Spleen (tissue), 13 donors: ENCODE measurements at places on chromosomes 3 and 15. TPM values are rescaled to one million over a fixed set of nuclear protein-coding genes. Genes with fewer than 3 reads are reported as not detected.

Gene SLC22A13
- 0.68 TPM for total RNA-seq

Gene FAM43A
- total RNA-seq = 51.8 TPM

Gene PCLAF
- 11.0 TPM for total RNA-seq

Gene EPHA3
- total RNA-seq = 1.1 TPM

Gene ASB14
- total RNA-seq = not detected

Gene PEX11A
- total RNA-seq = 3.3 TPM

Gene TF
- total RNA-seq = 1.7 TPM

Gene FBXO40
- not detected for total RNA-seq
